Muscle of back (tissue), 13 donors: ENCODE measurements at places on chromosomes 6 and 20.
A peak's percentile ranks its signal among the peaks of the same experiment; 100 is the strongest.

- no peak for DNase-seq
These were observed 51.9 kb downstream of the RNF217 start for GRCh38 chr6:125013938-125014660.

GRCh38 chr6:149084808-149085556 lies 232.5 kb upstream of the TAB2 start:
- DNase-seq, result no peak

GRCh38 chr6:48068278-48069251 lies 42.4 kb downstream of the PTCHD4 start:
- DNase-seq, result no peak

GRCh38 chr6:70995411-70995810 lies 38.6 kb upstream of the B3GAT2 start:
- no peak for DNase-seq

DNA sequence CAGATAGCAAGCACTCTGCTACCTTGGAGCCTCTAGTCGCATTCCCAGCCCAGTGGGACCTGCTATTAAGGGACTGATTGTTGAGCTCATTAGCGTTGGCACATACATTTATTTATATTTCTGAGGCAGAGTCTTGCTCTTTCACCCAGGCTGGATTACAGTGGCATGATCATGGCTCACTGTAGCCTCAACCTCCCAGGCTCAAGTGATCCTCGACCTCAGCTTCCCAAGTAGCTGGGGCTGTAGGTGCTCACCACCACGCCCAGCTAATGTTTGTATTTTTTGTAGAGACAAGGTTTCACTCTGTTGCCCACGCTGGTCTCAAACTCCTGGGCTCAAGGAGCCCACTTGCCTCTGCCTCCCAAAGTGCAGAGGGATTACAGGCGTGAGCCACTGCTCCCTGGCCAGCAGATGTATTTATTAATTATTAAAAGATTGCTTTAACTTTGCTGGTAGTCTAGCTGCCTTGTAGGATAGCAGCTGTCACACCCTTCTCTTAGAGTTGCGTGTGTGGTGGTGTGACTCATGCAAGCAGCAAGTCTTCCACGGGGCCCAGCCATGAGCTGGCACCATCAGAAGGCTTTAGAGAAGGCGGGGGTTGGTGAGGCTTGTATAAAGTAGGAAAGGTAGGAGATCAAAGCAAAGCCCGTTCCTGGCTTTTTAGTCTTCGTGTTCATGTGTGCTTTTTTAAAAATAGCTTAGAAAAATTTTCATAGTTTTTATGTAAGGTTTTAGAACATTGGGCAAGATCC lies 16.5 kb downstream of the ACTR5 start:
- peak; percentile 39 for DNase-seq

DNA sequence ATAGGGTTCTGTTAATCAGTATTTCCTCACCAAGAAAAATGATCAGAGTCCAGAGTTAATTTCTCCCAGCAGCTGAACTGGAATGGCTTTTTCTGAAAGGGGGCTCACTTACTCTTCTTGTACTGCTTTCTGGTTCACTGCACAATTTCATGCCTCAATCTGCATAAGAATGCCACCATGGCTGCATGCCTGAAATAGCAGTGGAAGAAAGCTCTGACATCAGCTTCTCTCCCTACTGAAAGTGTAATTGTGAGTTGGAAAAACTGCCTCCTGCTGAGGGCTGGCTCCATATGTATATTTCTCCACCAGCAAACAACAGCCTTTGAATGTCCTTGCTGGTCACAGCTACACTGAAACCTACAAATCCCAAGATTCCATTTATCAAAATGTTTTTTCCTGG lies 1027.2 kb upstream of the GJE1 start:
- no peak for DNase-seq

GRCh38 chr6:160418370-160418769 lies 70.2 kb downstream of the SLC22A3 start:
- DNase-seq, result no peak

- no peak for DNase-seq
These were observed 65.2 kb downstream of the STX11 start for GRCh38 chr6:144215402-144215931.

DNA sequence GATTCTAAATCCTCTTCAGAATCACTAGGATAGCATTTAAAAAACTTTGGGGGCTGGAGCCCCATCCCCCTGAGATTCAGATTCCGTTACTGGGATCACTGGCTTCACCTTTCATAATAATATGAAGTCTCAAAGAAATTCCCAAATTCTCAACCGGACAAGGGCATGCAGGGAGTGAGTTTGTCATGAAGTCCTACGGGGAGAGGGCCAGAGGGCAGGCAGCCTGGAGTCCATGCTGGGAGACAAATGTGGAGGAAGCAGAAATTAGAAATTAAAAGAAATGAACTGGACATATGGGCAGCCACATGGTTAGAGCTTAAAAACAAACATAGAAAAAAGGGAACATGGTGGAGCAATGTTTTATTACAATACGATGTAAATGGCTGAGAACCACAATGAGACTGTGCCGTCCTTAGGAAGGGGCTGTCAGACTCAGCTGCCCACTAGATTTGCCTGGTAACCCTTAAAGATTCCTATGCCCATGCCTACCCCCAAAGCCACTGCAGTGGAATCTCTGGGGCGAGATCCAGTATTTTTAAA lies 142.6 kb downstream of the CEBPB start:
- no peak for DNase-seq

DNA sequence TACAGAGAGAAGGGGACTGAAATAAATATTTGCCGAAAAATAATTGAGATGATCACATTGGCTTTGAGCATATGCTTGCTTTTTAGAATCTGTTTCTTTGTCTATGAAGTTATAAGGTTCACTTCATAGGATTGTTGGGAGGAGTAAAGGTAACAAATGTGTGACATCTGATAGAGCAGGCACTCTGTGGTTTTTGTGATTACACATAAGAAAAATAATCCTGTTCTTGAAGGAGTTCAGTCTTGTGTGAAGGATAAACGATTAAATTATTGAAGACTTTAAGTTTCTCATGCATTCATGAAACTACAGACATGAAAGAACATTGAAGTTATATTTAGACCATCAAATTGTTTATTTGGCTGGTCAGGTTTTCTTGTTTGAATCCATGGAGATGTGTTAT lies 45.0 kb downstream of the QKI start:
- no peak for DNase-seq

DNA sequence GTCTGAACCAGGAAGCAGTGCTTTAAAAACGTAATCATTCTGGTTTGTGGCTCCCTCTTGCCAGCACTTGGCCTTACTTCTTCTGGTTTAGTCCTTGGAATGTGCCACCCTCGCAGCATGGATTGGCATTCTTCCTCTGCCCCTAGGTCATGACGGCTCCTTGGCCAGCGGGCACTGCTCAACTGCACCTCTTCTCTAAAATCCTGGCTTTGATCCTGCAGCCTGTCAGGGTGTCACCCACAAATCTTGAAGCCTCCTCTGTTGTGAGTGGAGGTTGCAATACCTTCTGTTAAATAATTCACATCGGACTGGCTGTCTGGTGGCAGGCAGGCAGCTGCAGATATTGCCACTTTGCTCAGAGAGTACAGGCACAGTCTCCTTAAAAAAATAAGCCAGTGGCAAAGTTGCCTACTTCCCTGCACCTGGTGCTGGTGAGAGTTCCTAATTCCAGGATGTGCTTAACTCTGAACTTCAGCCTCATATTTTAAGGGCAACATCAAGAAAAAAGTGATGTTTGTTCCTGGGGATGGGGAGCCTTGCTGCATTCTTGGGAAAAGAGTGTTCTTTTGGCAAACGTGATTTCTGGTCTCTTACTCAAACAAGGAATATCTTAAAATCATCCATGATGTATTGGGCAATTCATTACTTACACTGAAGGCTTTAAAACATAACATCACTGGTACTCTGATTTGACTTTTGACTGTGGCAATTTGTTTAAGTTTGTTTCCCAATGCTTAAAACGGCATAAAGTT lies 179.8 kb downstream of the FOXA2 start:
- DNase-seq, result no peak

DNA sequence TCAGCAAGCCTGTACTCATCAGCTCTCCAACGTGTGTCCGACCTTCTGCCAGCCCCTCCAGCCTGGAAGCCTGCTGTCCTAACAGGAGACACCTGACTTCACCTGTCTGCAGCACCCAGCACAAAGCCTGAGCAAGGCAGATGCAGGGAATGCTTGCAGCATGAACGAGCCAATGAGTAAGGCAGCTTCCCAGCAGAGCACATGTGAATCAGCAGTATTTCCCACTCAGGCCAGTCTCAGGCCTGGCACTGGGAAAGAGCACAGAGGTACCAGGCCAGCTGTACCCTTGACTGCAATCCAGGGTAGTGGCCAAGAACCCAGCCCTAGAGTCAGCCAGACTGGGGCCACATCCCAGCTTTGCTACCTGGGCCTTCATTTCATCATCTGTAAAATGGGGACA lies 120.8 kb downstream of the MAFB start:
- DNase-seq, result no peak

GRCh38 chr20:2558581-2559278 lies 22.4 kb downstream of the TMC2 start:
- no peak for DNase-seq

GRCh38 chr20:14336686-14337085 lies 726 bp downstream of the FLRT3 start:
- DNase-seq, result no peak

GRCh38 chr6:136563386-136564152 lies 13.3 kb upstream of the MAP7 start:
- DNase-seq, result no peak
